Activated T-helper 17 cell treated with anti-CD3 and anti-CD28 coated beads, Interleukin-2, amount 50 U/mL, for 72 hours (primary cell): ENCODE measurements at places on chromosomes 2 and 18. TPM values are rescaled to one million over a fixed set of nuclear protein-coding genes. Genes with fewer than 3 reads are reported as not detected.

The AKAIN1 gene
- not detected for total RNA-seq

DNA sequence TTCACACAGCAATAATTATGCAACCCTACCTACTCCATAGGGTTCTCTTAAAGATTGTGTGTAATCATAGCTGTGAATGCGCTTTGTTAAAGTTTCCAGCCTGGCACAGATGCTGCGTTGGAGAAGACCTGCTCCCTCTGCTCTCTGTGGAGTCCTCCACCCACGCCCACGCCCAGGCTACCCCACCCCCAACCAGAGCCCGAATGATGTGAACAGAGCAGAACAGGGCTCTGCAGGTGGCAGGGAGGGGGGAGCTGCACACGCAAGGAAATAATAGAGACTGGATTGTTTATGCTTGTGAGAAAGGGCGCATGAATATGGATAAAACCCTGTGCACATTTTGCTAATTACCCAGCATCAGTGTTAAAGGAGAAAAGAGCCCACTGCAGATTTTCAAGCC is 447.5 kb downstream of the BCL11A start:
- ATAC-seq = no peak

DNA sequence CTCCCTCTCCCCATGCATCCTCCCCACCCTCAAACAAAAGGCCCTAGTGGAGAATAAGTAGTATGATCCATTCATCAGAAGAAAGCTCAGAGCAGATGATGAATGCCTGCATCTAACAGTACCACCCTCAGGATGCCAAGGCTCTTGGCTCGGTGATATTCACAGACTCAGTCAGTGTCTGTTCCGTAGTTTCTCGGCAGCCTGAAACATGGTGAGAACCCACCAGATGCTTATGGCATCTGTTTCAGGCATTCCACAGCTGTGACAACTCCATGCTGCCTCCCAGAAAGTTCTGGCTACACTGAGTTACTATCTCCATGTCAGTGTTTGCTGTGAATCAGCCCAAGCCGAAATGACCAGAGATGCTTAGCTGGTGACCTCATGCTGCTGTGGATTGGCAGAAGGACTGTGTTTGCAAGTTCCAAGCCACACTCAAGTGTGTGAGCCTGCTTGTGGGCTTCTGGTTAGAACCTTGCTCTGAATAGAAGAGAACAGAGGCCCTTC is 83.9 kb downstream of the WDSUB1 start:
- no peak for ATAC-seq

GRCh38 chr2:138087751-138088593 is 123.7 kb downstream of the HNMT start:
- no peak for ATAC-seq
